Transverse colon (tissue), 4 donors: ENCODE measurements at places on chromosomes 12 and 14. TPM values are rescaled to one million over a fixed set of nuclear protein-coding genes. Genes with fewer than 3 reads are reported as not detected.

DNA sequence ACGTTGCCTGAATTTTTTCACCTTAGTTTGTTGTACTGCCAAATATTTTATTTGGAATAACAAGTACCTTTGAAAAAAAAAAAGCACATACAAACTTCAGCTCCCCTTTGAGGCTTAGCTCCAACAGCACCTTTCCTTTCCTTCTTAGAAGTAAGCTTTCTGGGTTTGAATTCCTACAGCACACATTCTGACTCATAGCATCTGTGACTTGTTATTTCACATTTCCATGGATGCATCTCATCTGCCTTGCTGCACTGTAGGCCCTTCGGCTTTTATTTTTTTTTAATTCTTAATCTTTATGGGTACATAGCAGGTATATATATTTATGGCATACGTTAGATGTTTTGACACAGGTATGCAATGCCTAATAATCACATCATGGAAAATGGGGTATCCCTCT is 7.2 kb downstream of the LGALS3 start:
- DNase-seq = no peak

The TAS2R42 gene
- total RNA-seq = not detected

DNA sequence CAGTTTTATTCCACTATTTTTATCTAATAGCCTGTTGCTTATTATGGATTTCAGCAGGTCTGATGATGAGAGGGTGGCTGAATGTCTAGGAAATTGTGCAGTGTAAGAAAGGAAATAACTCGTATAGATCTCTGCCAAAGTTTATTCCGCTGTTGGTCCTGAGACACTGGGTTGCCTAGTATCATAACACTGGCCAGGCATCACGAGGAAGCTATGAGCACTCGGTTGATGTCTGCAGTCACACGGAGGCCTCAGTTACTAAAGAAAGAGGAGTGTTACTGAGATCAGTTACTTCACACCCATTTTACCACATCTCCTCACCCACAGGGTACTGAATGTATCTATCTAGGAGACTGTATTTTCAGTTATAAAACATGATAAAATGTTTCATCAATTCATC is 21.9 kb downstream of the BHLHE41 start:
- no peak for DNase-seq

- no peak for DNase-seq
Measured at GRCh38 chr14:63901434-63902085, 48.8 kb downstream of the SYNE2 start.

- no peak for DNase-seq
Measured at GRCh38 chr12:98422359-98422758, 93.0 kb upstream of the TMPO start.

DNA sequence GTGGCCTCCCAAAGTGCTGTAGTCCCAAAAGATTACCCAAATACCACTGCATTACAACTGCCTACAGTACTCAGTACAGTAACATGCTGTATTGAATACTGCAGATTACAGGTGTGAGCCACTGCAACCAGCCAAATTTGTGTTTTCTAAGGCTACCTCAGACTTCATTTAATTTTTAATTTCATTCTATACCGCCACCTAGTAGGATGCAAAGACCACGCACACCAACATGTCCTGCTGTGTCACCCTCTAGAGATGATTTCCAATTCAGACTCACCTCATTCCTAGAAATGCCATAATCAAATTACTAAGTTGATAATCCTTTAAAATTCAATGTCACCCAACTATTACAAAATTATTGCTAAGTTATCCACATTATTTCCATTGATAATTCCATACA is 15.1 kb downstream of the DICER1 start:
- no peak for DNase-seq

The TSHR gene
- 2.4 TPM for total RNA-seq

- DNase-seq = no peak
Measured at GRCh38 chr12:14171106-14171505, 189.7 kb upstream of the GRIN2B start.
